SJSA1 (cell line): ENCODE measurements at places on chromosomes 5 and 9. TPM values are rescaled to one million over a fixed set of nuclear protein-coding genes. Genes with fewer than 3 reads are reported as not detected.

Gene BSPRY
- total RNA-seq: not detected in 2 replicates

Gene JAK2
- 4.2 and 5.7 TPM in 2 replicates for total RNA-seq

- H3K27me3 ChIP-seq: no peaks in the 10 kb centered on the region; the same call in 1 of the 2 replicates
- H3K27ac ChIP-seq: no peak overlapping the region
- no peak for DNase-seq
- no peak overlapping the region for H3K4me3 ChIP-seq
Measured at GRCh38 chr5:88486431-88486830, 217.8 kb upstream of the TMEM161B start.

GRCh38 chr5:103410172-103410571 lies 151.6 kb downstream of the MACIR start:
- H3K4me1 ChIP-seq: 0 out of 2 replicates have a peak, but pooled peaks cover 5% of the 10 kb centered on the region
- H3K4me3 ChIP-seq: no peak overlapping the region
- no peaks in the 10 kb centered on the region for H3K27me3 ChIP-seq
- no peak for DNase-seq

Gene MYOZ3
- 0.82 TPM in 1 of 2 replicates, not detected in the other for total RNA-seq

DNA sequence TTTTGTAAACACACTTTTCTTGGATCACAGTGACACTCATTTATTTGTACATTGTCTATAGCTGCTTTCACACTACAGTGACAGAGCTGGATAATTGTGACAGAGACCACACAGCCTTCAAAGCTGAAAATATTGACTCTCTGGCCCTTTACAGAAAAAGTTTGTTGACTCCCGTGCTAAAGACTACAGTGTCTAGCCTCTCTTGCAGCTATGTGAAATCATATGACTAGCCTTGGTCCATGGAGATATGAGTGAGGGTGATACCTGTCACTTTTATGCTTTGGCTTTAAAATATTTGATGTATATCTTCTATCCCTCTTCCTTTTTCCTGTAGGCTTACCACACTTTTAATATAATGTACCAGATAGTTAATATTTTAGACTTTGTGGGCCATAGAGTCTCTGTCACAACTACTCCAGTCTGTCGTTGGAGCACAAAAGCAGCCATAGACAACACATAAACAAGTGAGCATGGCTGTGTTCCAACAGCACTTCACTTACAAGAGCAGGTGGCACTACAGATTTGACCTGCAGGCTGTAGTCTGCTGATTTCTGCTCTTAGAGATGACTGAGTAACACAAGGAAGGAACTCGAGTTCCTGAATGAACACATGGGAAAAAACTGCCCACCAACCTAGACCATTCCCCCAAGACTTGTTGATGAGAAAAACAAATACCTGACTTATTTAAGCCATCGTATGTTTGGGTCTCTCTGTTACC lies 73.5 kb upstream of the ANKRD55 start:
- no peak overlapping the region for H3K27ac ChIP-seq
- H3K36me3 ChIP-seq: no peaks in the 10 kb centered on the region
- H3K27me3 ChIP-seq: no peaks in the 10 kb centered on the region
- H3K4me1 ChIP-seq: peaks cover 24% of the 10 kb centered on the region
- no peak overlapping the region for H3K4me3 ChIP-seq

GRCh38 chr9:89917861-89918260 lies 313.0 kb downstream of the GADD45G start:
- H3K4me3 ChIP-seq: no peak overlapping the region
- DNase-seq: no peak
- H3K36me3 ChIP-seq: no peaks in the 10 kb centered on the region
- no peak overlapping the region for H3K27ac ChIP-seq
- no peaks in the 10 kb centered on the region for H3K27me3 ChIP-seq
- no peaks in the 10 kb centered on the region for H3K4me1 ChIP-seq

Gene MED27
- total RNA-seq: 30.6 and 33.1 TPM in 2 replicates

GRCh38 chr5:12147513-12147912 lies 243.3 kb upstream of the CTNND2 start:
- H3K27me3 ChIP-seq: no peaks in the 10 kb centered on the region
- H3K4me1 ChIP-seq: no peaks in the 10 kb centered on the region
- no peak overlapping the region for H3K27ac ChIP-seq
- no peaks in the 10 kb centered on the region for H3K36me3 ChIP-seq
- DNase-seq: no peak

Gene OR1J2
- total RNA-seq: not detected in 2 replicates
